RKO (cell line): ENCODE measurements at places on chromosomes 7 and 10.

GRCh38 chr7:90594751-90595317, 1.3 kb upstream of the CDK14 start:
- peak; percentile 41 for DNase-seq

DNA sequence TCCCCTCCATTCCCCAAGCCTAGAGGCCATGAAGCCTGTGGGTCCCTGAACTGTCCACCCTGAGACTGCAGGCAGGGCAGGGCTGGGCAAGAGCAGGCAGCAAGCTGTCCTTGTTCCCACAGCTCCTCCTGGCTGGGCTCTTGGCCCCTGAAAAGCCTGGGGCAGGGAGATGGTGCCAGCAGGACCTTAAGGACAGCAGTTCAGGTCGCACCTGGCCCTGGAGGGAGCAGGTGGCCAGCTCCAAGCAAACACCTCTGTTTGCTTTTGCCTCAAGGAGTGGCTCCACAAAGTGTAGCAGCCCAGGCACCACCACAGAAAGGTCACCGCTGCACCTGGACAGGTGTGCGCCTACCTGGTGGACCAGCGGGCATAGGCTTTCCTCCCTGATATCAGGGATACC, 5.2 kb downstream of the RET start:
- DNase-seq: no peak

DNA sequence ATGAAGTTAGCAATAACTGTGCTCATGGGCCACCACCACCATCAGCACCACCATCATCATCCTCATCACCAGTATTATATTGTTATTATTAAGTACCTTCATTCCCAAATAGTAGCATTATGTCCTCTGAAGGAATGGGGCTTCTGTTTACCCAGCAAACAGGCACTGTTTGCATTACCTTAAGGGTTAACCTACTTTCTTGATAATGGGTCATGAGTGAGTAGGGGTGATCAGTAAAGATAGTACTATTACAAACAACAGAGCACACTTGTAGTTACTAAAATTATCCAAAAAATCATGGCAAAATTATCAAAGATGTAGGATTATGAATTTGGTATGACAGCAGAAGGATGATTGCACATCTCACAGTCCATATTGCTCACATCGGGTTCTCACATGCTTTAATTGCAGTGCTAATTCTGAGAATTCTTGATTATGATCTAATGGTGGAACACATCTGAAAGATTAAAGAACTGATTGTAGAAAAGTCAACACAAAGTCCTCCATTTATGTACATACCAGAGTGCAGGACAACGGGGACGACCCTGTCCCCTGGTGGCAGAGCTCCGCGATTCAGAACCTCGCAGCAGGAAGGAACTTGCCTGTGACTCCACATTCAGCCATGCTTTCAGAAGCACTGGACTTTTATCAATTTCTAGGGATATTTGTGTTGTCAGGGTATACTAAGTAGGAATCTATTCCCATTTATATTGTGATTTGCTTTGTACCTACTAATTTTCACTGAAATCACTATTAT, 31.0 kb downstream of the PDE1C start:
- no peak for DNase-seq

GRCh38 chr7:122383934-122384333, 79.4 kb upstream of the FEZF1 start:
- peak; percentile 42 for DNase-seq

- DNase-seq: no peak
These were observed 295.3 kb upstream of the KLF6 start for GRCh38 chr10:4080225-4080805.

DNA sequence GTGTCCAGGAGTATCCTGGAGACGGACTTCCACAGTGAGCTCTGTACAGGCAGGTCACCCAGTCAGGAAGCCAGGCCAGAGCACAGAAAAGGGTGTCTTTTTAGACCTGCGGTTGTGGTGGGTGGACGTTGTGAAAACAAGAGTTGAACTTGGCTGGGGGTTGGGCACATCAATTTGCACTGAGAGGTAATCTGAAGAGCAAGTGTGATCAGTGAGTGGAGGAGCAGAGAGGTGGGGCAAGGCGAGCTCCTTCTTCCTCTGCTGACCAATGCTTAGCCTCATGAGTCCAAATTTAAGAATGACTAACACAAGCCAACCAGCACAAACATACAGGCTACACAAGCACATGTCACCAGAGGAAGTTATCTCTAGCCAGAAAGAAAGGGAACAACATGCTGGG, 310.8 kb downstream of the TCERG1L start:
- no peak for DNase-seq

GRCh38 chr10:73853196-73853595, 21.2 kb downstream of the CAMK2G start:
- no peak for DNase-seq

GRCh38 chr7:95980167-95980566, 207.8 kb downstream of the DYNC1I1 start:
- no peak for DNase-seq

GRCh38 chr7:84249656-84250055, 55.1 kb upstream of the SEMA3A start:
- no peak for DNase-seq

GRCh38 chr7:14767716-14768425, 134.7 kb downstream of the DGKB start:
- DNase-seq: no peak

DNA sequence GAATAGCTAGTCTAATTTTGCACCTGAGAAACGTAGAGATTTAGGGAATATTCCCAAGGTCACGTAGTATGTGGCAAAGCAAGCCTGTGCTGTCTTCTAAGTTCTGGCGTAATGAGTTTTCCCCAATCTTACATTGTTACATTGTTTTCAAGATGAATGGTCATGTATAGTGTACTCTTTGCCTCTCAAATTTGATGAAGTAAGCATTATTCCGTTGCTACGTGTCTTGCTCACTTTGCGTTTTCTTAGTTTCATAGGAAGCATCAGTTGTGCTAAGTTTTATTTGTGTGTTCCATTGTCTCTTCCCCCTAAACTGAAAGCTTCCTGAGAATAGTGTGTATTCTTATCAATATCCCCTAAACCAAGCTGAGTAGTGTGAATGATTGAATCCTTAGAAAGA, 637.6 kb upstream of the C7orf33 start:
- DNase-seq: no peak

DNA sequence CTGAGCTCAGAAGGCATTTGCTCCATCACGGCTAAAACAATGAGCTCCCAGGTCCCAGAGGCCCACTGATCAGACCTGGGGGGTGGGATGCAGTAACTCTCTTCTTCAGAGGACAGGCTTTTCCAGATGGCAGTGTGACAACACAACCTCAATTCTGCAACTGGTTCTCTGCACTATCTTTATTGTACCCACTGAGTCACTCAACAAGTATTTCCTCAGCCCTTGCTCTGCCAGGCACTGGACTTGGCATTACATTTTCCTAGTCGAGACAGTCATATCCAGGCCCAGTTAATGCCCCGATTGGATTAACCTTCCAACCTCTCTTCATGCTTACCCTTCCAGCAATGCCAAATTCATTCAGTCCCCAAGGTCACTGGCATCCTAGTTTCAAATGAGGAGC, 72.6 kb downstream of the JAZF1 start:
- DNase-seq: no peak

- DNase-seq: no peak
These were observed 9.3 kb downstream of the PLAC9 start for GRCh38 chr10:80141696-80142460.

- no peak for DNase-seq
These were observed 588.6 kb downstream of the DNAJB6 start for GRCh38 chr7:157925383-157925875.

DNA sequence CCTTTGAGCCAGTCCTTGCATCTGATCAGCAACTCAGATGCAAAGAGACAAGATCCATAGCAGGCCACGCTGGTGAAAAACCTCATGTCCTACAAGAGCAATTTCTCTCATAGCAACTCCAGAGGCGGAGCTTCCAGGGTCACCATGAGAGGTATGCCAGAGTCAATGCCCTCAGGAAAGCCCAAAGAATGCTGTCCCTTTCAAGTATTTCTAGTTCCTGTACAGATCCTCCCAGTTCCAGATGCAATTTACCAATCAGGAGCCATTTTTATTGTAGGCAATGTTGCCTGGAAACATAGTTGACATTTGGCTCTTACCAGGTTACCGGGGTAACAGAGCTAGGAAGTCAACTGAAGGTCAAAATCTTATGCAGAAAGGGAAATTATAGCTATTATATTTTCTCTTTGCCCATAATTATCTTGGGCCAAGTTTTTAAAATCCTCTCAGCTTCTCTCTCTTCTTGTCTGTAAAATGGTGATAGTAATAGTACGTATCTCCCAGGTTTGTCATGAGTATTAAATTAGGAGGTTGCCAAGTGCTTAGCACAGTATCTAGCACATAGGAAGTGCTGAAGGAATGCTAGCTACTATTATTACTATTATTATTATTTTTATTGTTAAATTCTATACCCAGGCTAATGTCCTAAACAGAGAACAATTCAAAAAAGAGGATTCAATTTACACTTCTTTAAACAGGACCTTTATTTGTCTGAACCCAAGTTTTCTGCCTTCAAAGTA, 46.3 kb upstream of the TM9SF3 start:
- DNase-seq: no peak

DNA sequence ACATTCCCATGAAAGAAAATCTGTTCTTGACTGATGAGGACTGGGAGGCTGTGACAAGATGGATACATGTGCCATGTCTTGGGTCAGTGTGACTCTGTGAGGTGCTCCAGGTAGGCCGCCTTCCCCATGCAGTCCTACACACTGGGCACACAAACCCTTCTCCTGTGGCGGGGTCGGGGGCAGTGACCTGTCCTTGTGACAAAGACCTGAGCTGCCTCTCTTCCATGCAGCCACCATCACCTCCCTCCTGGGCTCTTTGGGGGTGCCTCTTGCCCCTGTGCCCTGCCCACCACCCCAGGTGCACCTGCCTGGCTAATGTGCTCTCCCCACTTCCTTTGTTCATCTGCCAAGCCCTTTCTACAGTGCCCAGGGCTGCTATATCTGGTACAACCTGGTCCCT, 35.7 kb upstream of the DMBT1 start:
- no peak for DNase-seq

GRCh38 chr7:143992670-143993069, 7.5 kb upstream of the OR6B1 start:
- DNase-seq: no peak

DNA sequence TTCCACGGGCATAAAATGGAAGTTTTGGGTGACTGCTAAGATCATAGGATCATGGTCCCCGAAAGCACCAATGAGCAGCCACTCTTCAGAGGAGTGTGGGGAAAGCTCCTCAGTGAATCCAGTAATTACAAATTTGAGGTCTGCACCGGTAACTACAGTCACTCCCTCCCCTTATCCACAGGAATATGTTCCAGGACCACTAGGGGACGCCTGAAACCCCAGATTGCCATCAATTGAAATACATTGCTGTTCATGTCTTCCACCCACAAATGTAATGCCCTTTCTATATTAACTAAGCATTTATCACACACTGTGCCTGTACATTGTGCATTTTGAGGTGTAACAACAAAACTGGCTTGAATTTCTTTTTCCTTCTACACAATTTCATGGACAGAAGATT, 447.9 kb upstream of the PFKP start:
- peak; percentile 66 for DNase-seq

DNA sequence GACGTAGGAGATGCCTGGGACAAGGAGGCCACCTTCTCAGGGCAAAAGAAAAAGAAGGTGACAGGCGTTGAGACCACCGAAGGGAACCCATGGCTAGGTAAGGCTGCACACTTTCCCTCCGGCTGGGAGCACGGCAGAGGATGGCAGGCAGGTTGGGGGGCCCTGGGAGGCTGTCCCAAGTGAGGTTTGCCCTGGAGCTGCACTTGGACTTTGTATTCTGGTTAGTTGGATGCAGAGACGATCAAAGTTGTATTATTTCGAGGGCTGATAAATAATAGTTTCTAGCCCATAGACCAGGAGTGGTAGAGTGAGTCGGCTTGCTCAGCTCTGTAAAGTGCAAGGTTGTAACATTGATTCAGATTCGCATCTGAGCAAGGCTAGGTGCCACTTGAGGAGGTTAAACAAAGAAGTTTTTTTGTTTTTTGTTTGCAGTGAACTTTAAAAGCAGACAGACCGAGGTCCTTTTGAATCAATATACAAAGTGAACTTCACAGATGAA, 608 bp downstream of the ENTPD7 start:
- no peak for DNase-seq

DNA sequence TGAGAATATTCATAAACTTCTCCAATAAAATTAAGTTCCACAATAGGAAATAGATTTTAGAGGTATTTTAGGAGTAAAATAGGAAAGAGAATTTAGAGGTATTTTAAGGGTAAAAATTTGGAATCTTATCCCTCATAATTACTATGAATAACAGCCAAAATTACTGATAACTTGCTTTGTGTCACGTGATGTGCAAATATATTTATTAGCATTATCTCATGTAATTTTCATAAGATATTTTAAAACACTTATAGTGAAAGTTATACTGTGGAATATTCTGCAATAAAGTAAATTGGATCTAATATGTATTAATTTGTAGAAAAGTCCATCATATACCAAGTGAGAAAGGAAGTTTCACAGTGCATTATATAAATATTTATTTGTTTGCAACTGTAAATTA, 64.2 kb upstream of the VWDE start:
- DNase-seq: no peak

DNA sequence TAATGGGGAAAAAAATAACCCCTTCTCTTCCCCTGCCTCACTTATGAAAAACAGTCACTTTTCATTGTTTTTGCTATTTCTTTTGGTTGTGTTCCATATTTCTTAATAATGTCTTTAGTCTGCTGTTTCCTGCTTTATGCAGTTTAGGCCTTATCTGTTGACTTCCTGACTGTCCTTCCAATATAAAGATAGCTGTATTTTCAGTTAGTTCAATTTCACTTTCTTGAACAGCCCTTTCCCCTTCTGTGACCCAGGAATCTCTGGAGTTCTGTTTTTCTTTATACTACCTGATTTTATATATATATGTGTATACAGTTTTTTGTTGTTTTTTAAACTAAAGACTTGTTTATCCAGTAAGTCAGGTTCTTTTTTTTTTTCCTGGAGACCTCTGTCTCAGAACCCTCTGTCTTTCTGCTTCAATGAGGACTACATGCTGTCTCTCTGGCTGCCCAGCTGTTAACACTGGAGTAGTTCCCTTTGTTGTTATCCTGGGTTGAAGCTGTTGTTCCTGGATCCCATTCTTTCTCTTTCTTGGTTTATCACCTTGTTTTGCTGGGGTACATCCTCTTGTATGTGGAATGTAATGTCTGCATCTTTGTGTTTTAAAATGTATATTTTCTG, 87.2 kb downstream of the GSDME start:
- DNase-seq: no peak

DNA sequence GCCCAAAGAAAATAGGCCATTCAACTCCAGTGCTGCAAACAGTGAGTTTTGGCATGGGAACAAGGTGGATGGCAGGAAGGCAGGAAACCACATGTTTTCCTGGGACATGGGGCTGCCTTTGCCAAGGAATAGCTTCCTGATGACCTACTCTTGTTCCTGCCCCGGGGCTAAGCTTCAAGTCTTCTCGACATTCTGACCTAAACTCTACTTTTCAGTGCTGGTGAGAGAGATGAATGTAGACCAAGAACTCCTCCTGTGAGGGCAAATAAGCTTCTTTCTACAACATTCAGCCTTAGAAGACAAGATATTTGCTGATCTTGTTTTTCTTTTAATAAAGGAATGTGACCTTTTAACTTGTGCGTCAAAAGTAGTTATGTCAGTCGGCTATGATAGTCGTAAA, 199.0 kb downstream of the GPR37 start:
- no peak for DNase-seq

- peak; percentile 89 for DNase-seq
These were observed 255.1 kb upstream of the MKLN1 start for GRCh38 chr7:131072505-131073091.
